RKO (cell line): ENCODE measurements at places on chromosomes 3 and 15.

DNA sequence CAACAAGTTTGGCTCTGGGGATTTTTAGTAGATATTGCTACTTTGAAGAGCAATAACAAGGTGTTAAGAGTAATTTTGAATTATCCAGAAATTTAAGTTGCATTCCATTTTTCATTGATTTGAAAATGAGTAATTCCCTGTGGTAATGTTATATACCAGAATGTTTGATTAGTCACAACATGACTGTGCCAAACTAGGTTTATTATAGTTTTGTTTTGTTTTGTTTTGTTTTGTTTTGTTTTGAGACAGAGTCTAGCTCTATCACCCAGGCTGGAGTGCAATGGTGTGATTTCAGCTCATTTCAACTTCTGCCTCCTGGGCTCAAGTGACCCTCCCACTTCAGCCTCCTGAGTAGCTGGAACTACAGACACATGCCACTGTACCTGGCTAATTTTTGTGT lies 40.7 kb downstream of the CNOT10 start:
- no peak for DNase-seq

DNA sequence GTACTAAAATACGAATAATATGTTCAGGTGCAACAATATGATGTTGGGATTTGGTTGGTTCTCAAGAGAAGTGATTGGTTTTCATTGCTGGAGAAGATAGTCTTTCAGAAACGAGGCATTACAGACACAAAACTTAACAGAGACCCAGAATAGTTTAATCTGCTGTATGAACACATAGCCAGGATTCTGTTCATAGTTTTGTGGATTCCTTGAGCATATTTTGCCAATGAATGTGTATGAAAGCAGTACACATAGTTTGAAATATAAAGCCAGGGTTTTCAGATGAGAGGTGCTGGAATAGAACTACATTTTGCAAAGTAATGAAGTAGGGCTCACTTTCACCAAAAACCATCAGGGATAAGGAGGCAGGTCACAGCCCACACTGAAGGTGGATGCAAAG lies 5.7 kb upstream of the MCTP2 start:
- no peak for DNase-seq

- DNase-seq: no peak
Measured at GRCh38 chr3:149015393-149015792, 24.1 kb downstream of the GYG1 start.

DNA sequence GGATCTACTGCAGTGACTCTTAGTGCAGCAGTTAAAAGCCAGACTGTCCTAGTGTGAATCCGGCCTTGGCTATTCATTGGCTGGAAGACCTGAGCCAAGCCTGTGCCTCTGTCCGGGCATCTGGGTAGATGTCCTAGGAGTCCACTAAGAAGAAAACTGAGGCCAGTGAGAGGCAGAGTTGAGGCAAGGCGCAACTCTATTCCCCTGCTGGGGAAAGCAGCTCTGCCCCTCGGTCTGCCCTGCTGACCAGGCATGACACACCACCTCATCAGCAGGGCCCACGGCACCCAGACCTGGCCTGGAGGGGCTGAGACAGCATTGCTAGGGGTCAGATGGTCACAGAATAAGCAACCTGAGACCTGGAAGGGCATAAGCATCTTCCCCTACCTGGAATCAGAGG lies 46.7 kb upstream of the ABHD2 start:
- DNase-seq: no peak

- DNase-seq: no peak
Measured at GRCh38 chr15:66581972-66582537, 16.3 kb upstream of the LCTL start.
